ENCODE measurements at places on chromosomes 5 and 9.

DNA sequence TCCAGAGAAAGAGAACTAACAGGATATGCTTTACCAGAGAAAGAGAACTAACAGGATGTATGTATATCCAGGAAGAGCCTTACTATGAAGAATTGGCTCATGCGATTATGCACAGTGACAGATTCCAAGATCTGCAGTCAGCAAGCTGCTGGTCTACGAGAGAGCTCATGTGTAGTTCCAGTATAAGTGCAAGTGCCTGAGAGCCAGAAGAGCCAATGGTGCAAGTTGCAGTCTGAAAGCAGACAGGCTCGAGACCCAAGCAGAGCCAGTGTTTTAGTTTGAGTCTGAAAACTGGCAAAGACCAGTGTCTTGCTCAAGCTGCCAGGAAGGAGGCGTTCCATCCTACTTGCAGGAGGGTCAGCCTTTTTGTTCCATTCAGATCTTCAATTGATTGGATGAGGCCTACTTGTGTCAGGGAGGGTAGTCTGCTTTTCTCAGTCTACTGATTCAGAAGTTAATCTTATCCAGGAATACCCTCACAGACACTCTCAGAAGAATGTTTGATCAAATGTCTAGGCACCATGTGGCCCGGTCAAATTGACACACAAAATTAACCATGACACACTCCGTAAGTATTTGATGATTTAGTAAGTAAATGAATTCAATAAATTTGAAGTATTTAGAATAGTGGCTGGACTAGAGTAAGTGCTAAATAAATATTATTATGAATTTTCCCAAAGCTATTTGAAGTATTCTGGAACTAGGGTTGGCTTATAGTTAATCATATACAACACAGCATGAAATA lies 372.1 kb upstream of the SGCD start:
- no peak for DNase-seq

- no peak for DNase-seq
Measured at GRCh38 chr5:111703662-111704061, 53.3 kb downstream of the NREP start.

GRCh38 chr5:122067390-122067789 lies 10.7 kb downstream of the LOX start:
- no peak for DNase-seq

DNA sequence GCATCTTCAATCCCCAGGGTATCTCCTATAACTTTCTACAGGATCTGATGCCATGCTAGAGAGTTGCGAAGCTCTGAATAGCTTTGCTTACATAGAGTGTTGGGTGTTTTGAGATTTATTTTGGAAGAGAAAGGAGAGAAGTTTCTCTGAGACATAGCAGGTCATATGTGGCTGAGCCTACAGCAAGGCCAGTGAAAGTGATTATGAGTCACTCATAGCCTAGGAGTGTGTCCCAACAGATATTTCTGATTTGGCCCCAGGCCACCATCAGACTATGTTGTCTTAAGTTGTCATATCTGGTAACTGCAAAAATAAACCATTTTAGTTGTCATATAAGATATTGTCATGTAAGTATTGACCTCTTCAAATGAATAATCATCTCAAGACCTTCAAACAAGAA lies 132.0 kb upstream of the RAI14 start:
- no peak for DNase-seq

DNA sequence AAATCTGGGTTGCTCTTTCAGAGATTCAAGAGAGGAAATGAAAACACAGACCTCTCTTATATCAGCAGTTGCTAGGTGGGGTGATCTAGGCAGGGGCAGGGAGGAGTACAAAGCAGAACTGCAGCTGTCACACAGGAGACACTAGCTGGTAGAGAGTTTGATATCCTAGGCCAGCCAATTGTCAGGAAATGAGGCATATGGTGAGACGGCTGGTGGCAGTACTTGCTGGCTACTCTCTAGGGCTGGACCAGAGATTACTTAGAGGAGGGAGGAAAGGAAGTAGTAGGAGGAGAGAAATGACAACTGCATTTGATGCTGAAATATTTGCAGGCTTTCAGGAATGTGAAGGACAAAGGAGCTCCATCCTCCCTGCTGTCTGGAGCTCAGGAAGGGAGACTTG lies 113.8 kb downstream of the TRIM32 start:
- no peak for DNase-seq

DNA sequence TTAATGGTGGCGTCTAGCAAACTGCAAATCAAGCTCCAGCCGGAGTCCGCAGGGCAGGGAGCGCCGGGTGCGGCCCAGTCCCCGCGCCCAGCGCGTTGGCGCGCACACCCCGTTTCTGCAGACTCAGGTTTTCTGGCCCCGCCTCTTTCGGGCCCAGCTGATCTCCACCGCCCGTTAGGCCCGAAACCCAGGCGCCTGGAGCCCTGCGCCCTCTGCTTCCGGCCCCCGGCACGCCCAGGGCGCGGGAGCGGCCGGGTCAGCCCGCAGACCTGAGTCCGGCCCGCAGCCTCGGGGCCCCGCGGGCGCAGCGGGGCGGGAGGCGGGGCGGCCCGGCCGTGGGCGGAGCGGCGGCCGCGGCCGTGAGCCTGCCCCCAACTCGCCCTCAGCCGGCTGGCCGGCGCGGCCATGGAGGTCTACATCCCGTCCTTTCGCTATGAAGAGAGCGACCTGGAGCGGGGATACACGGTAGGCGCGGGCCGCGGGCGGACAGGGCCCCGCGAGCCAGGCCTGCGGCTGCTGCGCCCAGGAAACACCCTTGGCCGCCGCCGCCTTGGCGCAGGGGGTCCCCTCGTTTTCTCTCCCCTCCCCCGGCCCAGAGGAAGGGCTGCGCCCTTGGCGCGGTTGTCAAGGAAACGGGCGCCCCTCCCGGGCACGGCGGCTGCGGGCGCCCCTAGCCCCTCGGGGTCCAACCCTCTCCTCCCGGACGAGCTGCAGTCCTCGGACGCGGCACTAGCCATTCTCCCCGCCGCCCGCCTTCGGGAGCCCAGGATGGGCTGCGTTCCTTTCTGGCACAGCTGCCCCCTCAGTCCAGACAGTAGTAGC lies at the start of gene SNX24:
SNX24 (plus strand) TSS at position 385 of the 822 bp plus-strand sequence; CDS start at position 406, 21 bp downstream.
- peak; percentile 56 for DNase-seq

DNA sequence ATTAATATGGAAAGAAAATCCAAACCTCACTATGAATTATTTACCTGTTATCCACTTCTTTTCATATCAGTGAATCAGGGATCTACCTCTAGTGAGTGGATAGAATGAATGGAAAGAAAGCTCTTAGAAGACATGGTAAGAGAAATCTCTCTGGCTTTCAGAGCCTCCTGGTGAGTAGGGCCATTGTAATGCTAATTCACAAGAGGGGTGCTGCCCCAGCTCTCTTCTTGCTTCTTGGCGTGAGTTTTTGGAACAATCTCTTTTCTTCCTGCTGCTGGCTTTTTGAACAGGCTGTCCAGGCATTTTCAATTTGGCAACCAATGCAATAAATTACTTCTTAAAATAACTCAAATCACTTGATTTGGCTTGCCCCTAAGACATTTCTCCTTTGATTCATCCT lies 49.9 kb upstream of the KCNN2 start:
- DNase-seq, result no peak

GRCh38 chr5:89303033-89303480 lies 420.1 kb upstream of the MEF2C start:
- DNase-seq, result no peak

GRCh38 chr5:134943547-134943946 lies 24.2 kb upstream of the CATSPER3 start:
- DNase-seq, result no peak

GRCh38 chr5:34034534-34035327 lies 8.3 kb downstream of the C1QTNF3 start:
- DNase-seq, result no peak

DNA sequence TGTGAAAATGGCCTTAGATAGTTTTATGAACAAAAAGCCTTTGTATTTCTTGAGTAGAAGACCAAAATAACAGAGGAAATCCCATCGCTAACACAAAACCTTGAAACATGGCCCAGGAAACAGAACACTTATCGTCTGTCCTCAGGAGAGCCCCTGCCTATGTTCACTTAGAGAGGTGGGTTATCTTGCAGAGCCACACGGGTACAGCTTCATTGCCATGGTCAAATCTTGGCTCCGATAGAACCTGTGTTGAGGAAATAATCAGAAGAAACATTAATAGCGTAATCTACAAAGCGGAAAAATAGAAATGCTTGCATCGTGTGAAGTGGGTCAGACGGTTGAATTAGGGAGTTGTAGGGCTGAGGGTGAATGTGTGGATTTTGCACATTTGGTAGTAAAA lies 216.1 kb downstream of the MAST4 start:
- DNase-seq, result no peak

DNA sequence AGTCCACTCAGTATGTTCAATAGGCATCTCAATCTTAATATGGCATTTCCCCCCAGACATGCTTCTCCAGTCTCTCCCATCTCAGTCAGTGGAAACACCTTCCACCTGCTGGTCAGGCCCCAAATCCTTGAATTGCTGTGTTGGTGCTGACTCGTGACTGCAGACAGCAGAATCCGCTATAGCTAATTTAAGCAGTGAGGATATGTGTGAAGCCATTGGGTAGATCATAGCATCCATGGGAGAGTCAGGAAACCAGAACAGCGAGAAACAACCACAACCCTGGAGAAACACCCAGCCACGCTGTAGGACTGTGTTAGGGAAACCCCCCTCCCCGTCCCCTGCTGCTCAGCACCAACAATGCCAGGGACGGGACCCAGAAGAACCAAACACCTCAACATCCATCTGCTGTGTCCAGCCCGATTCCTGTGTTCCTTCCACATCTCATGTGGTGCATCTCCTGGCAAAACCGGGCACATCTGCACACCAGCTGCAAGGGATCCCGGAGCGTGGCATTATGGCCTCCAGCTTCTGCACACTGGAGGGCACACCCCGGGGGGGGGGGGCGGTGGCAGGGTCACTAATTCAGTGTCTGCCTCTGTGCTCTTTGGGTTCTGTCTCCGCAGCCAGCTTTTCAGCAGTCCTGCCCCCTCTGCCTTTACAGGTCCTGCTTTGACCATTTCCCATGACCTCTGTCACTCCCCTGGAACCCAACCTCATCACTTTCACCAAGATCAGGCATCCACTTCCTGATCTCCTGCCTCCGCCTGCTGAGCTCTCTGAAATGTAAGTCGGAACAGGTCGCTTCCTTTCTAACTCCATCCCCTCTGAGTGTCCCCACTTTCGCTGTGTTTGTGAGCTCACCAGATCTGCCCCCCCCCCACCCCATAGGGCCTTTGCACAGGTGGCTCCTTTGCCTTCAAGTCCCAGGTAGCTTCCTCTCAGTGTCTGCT lies 2.4 kb upstream of the PLEKHG4B start:
- no peak for DNase-seq

GRCh38 chr9:95302479-95302878 lies 15.0 kb downstream of the FANCC start:
- DNase-seq, result no peak

GRCh38 chr5:41747301-41747700 lies 122.9 kb downstream of the OXCT1 start:
- no peak for DNase-seq

GRCh38 chr5:103177543-103177942 lies 57.4 kb downstream of the PPIP5K2 start:
- DNase-seq, result no peak

DNA sequence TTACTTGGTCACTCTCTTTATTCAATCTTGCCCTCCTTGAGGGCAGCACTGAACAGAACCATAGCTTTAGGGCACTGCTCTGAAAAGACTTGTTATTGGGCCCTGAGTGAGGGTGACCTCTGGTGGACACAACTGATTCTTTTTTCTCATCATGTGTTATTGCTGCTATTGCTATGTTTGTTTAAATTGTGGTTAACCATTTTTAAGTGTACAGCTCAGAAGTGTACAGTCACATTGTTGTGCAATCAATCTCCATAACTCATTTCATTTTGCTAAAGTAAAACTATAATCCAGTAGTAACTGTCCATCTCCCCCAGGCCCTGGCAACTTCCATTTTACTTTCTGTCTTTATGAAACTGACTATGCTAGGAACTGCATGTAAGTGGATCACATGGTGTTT lies 351.1 kb upstream of the RIOK2 start:
- no peak for DNase-seq

GRCh38 chr5:135511761-135512575 lies 23.8 kb downstream of the NEUROG1 start:
- DNase-seq, result no peak

GRCh38 chr9:101372327-101373118 lies 12.3 kb downstream of the BAAT start:
- DNase-seq, result no peak

GRCh38 chr9:127455324-127455992 lies 4.1 kb downstream of the LRSAM1 start:
- DNase-seq, result no peak

GRCh38 chr9:68446836-68447235 lies 90.4 kb downstream of the PGM5 start:
- DNase-seq, result no peak

GRCh38 chr5:116497631-116498030 lies 77.0 kb downstream of the SEMA6A start:
- DNase-seq, result no peak

DNA sequence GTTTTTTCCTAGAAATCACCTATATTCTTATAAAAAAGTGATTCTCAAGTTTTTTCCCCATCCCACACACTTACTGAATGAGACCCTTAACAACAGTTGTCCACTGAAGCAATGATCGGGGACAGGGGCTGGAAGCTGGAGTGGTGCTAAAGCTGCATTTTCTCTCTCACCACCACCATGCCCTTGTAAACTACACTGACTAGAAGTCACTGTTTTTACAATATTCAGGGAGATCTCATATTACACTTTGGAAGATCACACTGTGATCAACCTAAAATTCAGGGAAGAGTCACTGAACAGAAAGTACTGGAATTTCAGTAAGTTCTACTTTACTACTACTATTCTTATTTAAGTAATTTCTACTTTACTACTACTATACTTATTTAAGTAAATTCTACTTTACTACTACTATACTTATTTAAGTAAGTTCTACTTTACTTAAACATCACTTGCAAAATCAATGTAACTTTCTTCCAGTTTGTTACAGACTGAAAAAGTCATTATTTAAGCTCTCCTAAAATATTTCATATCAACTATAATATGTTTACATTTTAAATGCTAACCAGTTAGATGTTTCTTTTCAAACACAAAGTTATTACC lies 164.3 kb downstream of the AGTPBP1 start:
- DNase-seq, result no peak

- DNase-seq, result no peak
Measured at GRCh38 chr5:81326554-81326953, 25.2 kb downstream of the ZCCHC9 start.

GRCh38 chr5:72452515-72453245 lies 54.5 kb downstream of the ZNF366 start:
- DNase-seq, result no peak

All from T follicular helper cell (primary cell).